ENCODE measurements at places on chromosomes 5 and 9.

DNA sequence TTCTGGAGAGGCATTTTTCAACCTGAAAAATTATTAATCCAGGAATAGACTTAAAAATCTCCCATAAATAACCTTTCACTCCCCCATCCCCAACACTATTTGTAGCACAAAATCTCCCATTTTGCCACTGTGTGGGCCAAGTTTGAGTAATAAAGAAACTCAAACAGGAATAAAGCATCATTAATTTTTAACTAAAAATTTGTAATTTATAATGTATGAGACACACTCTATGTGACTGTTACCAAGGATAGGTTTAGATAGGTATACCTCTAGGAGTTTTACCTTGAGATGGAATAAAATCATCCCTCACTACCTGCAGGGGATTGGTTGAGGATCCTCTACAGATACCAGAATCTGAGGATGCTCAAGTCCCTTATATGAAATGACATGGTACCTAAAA lies 30.1 kb downstream of the CHD1 start:
- DNase-seq: no peak

GRCh38 chr5:8848997-8849594 lies 696.8 kb downstream of the SEMA5A start:
- DNase-seq: no peak

DNA sequence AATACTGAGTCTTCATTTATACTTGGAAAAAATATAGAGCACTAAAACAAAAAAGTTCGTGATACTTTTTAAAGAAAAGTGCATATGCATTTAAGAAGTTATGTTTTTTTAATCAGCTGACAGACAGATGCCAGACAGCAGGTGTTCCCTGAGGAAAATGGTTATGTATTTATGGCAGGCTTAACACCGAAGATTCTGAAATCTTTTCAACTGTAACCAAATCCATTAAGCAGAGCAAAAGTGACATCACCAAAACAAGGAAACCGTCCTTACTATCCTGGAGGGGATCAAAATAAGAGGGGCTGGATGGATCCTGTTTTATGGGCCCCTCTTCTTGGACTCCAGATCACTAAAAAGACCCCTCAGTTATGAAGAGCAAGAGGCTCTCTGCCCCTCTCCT lies 404.9 kb upstream of the ADAMTS16 start:
- DNase-seq: no peak

DNA sequence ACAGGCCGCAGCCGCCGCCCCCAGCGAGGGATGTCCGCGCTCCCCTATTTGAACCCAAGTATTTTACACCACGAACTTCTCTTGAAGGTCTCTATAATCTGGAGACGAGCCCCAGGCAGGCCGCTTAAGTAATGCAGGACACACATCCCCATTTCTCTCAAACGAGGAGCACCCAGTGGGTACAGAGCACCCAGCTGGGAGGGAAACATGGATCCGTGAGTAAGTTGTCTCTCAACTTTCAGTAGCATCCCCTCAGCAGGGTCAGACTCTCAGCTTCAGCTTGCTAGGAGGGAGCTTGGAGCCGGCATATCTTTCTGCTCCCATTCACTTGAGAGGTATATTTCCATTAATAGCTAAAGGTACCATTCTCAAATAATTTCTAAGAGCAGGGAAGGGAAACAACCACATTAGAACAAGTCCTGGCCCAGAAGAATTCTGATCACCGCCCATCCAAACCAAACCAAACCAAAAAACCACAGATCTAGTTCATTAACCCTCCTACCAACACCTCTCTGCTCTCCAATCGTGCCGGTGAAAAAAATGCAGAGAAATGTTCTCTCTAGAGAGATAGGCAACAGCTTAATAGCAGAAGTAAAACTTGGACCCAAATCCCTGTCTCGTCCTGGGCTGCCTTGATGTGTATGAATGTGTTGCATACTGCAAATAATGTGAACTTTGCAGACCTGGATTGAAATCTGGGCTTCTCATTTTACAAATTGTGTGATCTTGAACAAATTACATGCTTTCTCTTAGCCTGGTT lies 910 bp downstream of the TDRD7 start:
- no peak for DNase-seq

GRCh38 chr5:176985516-176985915 lies 21.1 kb downstream of the UIMC1 start:
- no peak for DNase-seq

DNA sequence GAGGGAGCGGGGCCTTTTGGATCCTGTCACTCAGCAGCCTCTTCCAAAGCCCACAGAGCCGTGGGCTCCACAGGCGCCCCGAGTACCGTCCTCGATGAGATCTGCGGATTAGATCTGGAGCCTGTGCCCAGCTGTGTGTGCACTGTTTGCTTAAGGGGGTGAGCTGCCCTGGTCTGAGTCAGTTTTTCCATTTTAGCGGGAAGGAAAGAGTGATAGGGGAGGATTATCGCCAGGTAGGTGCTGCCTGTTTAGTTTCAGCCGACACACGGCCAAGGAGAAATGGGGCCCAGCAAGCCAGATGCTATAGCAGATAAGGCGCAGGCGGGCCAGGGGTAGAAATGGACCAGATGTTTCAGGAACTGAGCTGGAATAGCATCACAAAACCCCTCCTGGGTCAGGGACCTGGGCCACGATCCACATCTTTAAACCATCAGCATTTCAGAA lies 18.1 kb downstream of the COL5A1 start:
- no peak for DNase-seq
